Central memory CD4-positive, alpha-beta T cell (primary cell): ENCODE measurements at places on chromosomes 12 and 14.

DNA sequence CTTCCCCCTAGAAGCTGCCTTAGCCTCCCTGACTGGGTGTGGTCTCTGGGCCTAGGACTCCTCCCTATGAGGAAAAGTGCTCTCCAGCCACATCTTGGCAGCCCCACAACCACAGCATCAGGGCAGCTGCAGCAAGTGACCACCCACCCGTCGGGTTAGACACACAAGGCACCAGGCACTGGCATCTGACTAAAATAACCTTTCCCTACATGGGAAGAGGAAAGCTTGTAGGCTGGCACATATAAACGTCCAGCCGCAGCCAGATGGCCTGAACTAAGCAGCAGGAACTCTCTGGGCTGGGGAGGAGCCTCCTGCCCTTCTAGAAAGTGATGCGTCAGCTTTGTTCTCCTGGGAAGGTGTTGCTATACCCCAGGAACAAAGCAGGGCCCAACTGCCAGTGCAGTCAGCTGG lies 328.7 kb downstream of the DPF3 start:
- no peak for DNase-seq

DNA sequence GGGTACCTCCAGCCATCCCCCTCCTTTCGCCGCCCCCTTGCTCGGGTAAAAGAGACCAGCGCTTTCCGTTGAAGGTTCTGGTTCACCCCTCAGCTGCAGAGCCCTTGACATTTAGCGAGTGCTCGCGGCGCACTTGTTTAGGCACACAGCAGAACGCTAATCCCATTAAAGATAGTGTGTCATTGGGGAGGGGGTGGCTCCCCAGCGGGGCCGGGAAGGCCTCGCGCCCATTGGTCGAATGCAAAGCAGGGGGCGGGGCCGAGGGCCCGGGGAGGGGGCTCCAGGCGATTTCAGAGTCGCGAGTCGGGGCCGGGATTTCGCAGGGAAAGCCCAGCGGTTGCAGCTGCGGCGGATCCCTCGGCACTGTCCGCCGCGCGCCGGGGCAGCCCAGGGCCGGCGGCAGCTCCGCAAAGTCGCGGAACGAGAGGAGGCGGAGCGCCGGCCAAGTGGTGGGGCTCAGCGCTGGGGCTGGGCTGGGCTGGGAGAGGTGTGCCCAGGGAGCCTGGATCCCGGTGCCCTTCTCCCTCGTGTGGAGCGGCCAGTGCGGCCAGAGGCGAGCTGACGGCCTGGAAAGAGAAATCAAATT lies 122.9 kb downstream of the TSPAN9 start:
- DNase-seq, result no peak

DNA sequence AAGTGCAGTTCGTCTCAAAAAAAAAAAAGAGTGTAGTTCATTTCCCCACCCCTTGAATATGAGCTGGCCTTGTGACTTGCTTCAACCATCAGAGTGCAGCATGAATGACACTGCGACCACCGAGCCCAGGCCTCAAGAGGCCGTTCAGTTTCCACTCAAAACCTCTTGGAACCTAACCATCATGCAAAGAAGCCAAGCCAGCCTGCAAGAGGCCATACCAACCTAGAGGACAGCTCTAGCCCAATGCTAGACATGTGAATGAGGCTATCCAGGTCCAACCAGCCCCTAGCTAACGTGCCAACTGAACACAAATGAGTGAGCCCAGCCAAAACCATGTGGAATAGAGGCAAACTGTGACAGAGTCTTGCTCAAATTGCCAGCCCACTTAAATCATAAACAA lies 29.7 kb downstream of the R3HDM2 start:
- DNase-seq, result no peak

GRCh38 chr14:92958373-92959188 lies 35.6 kb downstream of the CHGA start:
- no peak for DNase-seq
